ENCODE measurements at places on chromosomes 5 and 9. TPM values are rescaled to one million over a fixed set of nuclear protein-coding genes. Genes with fewer than 3 reads are reported as not detected.

DNA sequence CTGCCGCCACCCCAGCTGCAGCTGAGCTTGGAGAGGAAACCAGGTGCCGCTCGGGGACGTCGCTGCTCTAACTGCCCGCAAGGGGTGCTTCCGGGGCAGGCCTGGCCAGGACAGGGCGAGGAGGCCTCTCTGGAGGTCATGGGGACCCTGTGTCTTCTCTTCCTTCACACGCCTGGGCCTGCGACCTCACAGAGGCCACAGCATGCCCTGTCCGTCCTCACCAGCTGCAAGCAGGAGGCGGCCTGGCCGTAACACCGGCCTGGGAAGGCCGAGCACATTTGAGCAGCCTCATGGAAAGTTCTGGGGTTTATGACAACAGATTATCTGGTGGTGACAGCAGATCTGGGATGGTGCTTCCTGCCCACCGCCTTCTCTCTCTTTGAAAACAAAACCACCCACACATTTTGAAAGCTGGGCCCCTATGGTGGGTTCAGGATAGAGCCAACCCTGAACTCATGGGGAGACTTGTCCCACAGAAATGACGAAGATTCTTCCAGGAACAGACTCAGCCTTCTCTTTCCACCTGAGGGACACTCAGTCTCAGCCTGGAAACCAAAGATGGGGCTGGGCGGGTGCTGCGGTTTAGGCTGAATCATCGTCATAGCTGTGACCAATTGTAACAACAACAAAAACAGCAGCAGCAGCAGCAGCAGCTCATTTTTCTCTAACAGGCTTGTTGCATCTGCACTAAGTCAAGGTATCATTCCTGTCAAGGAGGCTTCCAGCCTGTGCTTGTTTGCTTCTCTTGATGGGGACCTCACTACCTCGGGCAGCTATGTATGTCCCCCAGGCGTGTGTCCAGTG is 99.6 kb upstream of the RAPGEF1 start:
- DNase-seq: peak; percentile 79

DNA sequence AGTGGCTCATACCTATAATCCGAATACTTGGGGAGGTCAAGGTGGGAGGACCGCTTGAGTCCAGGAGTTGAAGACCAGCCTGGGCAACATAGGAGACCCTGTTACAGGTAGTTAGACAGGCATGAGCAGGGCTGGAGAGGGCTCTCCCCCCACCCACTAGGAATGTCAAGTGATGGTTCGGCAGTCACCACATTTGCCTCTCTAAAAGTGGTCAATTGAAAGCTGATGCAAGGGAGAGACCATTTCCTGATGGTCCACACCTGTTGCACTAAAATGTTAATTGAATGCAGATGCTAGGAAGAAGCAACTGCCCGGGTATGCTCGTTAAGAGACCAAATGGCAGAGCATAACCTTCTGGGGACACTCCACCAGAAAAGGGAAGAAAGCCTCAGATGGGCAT is 82.7 kb downstream of the SFXN1 start:
- DNase-seq: no peak

DNA sequence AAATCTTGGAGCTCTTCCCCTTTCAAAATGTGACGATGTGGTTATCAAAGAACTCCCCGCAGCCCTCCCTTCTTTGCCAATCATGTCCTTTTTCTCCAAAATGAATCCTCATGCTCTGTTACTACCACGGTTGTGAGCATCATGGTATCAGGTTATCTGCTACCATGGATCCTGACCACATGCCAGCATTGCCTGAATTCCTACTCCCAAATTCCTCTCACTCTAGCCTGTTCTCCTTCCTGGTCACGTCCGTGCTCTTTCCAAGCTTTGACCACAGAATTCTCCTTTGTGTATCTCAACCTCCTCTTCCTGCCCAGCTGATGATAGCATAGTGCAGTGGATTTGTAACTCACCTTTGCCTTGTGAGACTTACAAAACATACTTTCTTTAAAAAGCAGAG is 59.5 kb upstream of the FBXL7 start:
- DNase-seq: no peak

- DNase-seq: no peak
Observed at GRCh38 chr9:75642522-75642921, 248.0 kb upstream of the PCSK5 start.

GRCh38 chr5:79582186-79582585 is 30.1 kb upstream of the TENT2 start:
- DNase-seq: no peak

DNA sequence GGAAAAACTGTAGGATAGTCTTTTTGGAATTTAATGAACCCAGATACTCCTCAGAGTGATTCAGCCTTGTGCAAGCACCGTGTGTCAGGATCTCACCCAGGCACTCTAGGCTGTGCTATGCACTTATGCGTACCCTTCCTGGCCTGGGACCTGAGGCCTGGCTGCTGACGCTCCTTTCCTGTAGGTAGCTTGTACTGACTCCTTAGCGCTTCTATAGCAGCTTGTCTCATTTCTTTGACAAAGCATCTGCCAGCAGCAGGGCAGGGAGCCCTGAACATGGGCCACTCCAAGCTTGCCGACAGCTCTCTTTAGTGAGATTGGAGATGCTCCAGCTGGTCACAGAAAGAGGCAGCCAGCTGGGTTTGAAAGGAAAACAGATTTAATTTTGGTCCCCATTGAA is 147.3 kb downstream of the SGCD start:
- DNase-seq: no peak

DNA sequence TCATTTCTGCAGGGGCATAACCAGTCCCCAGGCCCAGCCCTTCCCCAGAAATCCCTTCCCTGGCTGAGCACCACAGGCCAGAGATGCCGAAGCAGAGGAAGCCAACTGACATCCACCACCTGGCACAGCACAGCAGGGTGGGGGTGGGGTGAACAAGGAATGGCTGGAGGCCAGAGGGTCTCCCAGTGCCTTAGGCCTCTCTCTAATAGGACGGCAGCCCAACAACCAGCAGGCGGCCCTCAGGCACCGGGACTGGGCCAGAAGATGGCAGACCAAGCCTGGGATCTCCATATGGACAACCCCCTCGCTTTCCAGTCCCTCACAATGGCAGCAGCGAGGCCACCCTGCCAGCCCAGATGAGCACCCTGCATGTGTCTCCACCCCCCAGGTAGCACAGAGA is 13.2 kb downstream of the PDLIM4 start:
- DNase-seq: no peak

DNA sequence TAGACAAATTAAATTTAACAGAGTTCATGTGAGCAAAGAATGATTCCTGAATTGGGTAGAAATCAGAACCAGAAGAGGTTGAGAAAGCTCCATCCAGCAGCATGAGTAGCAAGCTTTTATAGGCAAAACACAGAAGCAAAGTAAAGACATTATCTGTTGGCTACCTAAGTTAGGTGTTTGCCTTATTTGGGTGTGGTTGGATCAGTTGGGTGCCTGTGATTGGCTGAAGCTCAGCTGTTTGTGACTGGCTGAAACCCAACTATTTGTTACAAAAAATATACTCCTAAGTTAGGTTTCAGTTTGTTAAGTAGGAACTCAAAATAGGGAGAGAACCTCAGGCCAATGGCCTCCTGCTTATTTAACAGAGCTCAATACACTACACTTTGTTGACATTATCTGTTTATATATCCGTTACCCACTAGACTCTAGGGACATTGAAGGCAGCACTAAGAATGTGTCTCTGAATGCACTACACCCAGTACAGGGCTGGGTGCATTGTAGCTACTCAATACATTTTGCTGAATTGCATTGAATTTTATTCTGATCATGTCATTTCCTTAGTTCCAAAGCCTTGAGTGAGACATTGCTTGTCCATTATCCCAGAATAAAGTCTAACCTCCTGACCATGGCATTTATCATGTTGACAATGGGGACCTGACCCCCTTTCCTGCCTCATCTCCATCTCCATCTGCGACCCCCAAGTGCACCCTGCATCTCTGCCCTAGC is 98.7 kb downstream of the CCDC192 start:
- no peak for DNase-seq

DNA sequence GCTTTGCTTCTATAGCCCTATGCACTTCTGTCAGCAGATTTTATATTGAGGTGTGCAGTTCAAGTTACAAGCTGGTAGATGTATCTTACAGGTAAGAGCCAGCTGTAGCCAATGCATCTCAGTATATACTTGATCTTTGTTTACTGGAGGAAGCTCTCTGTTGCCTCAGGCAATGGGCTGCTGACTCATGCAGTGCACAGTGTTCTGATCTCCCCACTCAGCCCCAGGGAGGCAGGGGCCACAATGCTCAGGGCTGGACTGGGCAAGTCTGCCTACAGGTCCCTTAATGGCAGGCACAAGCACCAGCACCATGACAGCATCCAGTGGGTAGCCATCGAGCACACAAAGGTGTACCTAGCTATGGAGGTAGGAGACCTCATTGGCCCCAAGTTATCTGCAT is 178.8 kb upstream of the CDH10 start:
- DNase-seq: peak; percentile 72

GRCh38 chr9:120875195-120875565 is 1.8 kb downstream of the PHF19 start:
- no peak for DNase-seq

- peak; percentile 50 for DNase-seq
Observed at GRCh38 chr9:15222313-15222712, 84.7 kb downstream of the TTC39B start.

GRCh38 chr5:31757806-31758205 is 118.9 kb downstream of the PDZD2 start:
- DNase-seq: no peak

DNA sequence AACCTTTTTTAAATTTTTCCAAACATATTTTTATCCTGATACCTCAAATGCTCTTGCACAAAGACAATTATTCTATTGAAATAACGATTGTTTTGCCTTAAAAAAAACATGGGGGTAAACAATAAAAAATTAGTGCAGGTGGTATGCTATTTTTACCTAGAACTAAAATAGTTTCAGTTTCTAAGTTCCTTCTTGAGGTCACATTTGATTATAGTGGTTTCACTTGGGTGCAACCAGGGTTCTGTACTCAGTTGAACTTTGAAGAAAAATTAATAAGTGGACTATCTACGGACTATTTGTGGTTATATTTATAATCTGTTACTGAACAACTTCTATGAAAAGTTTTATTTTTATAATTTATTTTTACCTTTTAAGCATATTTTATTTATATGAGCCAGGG is 387.1 kb upstream of the IZUMO3 start:
- DNase-seq: no peak

GRCh38 chr9:94639061-94639998 is at the start of gene FBP1:
FBP1 (minus strand) TSS chr9:94639518; CDS start chr9:94639310, 208 bp downstream.
- no peak for DNase-seq

- DNase-seq: peak; percentile 51
Observed at GRCh38 chr5:56710826-56711590, 104.3 kb upstream of the MAP3K1 start.

DNA sequence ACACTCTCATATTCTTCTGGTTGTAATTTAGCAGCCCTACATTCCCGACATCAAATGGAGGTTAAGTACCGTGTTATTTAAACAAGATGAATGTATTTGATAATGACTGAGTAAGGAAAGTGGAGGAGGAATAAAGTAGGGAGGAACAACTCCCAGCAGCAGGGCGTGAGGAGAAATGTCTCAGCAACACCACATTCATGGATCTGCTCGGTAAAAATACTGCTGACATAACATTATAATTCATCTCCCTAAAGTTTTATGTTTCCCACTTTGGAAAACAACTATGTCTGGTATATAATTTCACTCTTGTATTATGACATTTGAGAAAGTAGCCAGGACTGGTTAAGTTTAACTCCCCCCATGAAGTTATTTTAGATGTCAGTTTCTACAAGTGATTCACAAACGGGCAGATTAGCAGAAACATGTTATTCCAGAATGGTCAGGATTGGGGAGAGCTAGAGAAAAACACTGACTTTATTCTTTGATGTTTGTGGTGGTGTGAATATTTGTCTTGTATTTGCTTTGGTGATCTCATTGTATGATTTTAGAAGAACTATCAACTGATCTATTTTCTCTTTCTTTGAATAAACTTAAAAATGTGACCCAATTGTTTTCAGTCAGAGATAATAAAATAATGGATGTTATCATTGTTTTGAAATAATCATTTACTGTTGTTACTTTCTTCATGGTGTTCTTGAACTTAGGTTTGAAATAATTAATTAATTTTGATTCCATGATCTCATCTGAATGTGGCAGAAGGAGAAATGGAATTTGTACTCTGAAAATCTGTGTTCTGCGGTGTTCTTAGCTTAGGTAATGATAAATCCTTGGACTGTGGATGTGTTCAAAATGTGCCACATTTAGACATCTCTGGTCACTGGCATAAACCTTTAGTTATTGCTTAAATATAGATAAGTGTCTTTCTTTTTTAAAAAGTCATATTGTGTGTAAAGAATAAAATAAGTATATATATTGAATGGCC is 303.6 kb upstream of the ZNF608 start:
- DNase-seq: no peak

- DNase-seq: peak; percentile 14
Observed at GRCh38 chr5:90408571-90409317, 812 bp downstream of the CETN3 start.

DNA sequence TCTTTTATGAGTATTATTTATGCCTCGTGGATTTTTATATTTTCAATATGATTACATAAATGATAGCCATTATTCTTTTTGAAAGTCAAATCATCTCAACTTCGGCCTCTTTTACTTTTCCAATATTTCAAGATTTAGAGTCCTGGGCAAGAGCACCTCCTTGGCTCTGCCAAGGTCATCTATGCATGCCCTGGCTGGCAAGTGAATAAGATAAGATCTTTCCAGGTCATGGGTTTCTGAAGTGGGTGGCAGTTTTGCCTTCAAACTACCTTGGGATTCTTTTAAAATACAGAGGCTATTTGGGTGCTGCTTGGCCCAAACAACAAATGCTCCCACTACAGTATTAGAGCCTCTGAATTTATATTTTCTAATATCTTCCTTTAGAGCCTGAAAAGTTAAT is 95.4 kb downstream of the CWC27 start:
- no peak for DNase-seq

DNA sequence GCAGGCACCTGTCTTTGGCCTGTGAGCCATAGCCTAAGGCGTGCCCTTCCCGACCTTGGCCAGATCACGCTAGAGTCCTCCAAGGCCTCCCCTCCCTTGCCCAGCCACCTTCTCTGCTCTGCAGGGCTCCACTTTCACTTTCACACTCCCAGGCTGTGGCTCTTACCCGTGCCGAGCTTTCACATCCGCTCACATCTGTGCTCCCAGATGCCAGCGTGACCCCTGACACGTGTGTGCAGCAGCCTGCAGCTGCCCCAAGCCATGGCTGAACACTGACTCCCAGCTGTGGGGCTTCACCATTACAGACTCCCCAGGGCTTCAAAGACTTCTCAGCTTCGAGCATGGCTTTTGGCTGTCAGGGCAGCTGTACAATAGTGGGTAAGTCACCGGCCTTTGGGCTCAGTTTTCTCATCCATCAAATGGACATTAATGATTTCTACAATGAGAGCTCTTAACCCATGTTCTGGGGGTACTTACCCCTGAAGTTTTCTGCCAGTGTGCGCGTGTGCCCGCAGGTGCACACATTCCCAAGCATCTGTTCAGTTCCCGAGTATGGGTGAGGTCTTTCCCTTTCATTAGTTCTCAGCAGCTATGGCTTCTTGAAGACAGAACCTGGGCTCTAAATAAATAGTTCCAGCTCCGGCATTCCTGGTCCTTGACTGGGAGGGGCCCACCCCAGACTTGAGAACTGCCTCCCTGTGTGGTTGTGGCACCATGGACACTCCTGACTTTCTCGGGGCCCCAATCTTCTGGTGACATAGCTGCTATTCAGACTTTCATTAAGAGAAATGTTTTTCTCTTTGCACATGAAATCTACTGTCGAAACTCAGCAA is 118.6 kb downstream of the RGS3 start:
- DNase-seq: no peak

The C9orf152 gene
- total RNA-seq: not detected

The FXN gene
- 18.1 TPM for total RNA-seq

The ENTPD8 gene
- total RNA-seq: 0.83 TPM

The GFPT2 gene
- total RNA-seq: 0.83 TPM

The FOXD4L4 gene
- 1.2 TPM for total RNA-seq

The PCDHA9 gene
- 0.83 TPM for total RNA-seq

The FBP2 gene
- total RNA-seq: not detected

The SH2D3C gene
- total RNA-seq: under 0.01 TPM

The PCDHB16 gene
- total RNA-seq: 0.21 TPM

Measured in mammary epithelial cell (primary cell).